ENCODE measurements at places on chromosomes 4 and X.

GRCh38 chr4:138189206-138189605 lies 52.9 kb downstream of the SLC7A11 start:
- no peak for DNase-seq

DNA sequence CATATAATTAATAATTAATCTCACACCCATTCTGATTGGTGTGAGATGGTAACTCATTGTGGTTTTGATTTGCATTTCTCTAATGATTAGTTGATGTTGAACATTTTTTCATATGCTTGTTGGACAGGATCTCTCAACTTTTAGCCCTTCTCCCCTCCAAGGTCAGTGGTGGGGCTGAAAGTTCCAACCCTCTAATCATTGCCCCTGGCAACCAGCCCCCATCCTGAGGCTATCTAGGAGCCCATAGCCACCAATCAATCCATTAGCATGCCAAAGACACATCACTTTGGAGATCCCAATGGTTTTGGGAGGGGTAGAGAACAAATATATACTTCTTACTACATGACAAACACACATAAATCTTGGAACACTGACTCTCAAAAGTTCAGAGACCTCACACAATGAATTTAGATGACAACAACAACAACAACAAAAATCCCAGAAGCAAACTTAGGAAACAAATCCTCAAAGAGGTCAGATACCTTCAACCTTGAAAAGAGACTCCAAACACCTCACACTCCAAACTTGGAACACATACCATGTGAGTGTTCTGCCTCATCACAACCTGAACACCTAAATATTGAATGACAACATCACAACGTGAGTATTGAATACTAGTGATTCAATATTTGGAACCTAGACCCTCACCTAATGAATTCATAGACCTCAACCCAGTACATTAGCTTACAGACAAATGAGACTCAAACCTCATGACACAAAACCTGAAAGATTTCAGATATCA lies 19.0 kb upstream of the PAGE4 start:
- no peak for DNase-seq

- DNase-seq = no peak
Measured at GRCh38 chr4:148443512-148444295, 1.5 kb upstream of the NR3C2 start.

DNA sequence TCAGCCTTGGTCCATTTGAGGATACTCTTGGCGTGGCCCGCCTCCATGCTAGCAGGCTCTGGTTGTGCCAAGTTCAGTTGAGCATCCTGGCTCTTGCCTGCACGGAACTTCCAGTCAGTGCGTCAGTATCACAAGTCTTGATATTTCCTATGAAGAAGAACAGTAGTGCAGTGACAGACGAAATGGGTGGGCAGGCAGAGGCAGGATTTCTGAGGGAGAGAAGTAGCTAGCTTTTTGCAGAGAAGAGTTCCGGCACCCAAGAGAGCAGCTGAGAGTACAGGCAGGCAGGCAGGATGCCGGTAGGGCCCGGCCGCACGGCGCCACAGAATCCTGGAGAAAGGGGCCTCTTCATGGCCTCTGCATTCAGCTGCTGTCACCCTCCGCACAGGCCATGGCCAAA lies 56.1 kb upstream of the MSANTD1 start:
- DNase-seq = no peak
